ENCODE measurements at places on chromosomes 12 and 14.
A peak's percentile ranks its signal among the peaks of the same experiment; 100 is the strongest.

DNA sequence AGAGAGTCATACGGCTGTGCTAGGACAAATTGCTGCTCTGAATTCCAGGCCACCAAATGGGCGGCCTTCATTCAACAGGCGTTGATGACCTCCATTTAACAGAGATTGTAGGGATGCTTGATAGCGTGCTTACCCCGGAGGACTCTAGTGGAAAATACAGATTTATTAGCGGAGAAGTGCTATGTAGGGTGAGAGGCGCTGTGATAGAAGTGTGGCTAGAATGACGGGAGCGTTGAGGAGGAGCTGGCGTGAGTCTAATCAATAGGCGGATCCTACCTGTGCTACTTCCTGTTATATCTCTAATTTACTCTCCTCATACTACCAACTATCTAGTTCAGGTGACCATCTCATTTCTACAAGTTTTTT, 668 bp downstream of the MRPS35 start:
- no peak for DNase-seq

- no peak for DNase-seq
Measured at GRCh38 chr14:59632381-59632780, 55.8 kb upstream of the CCDC175 start.

DNA sequence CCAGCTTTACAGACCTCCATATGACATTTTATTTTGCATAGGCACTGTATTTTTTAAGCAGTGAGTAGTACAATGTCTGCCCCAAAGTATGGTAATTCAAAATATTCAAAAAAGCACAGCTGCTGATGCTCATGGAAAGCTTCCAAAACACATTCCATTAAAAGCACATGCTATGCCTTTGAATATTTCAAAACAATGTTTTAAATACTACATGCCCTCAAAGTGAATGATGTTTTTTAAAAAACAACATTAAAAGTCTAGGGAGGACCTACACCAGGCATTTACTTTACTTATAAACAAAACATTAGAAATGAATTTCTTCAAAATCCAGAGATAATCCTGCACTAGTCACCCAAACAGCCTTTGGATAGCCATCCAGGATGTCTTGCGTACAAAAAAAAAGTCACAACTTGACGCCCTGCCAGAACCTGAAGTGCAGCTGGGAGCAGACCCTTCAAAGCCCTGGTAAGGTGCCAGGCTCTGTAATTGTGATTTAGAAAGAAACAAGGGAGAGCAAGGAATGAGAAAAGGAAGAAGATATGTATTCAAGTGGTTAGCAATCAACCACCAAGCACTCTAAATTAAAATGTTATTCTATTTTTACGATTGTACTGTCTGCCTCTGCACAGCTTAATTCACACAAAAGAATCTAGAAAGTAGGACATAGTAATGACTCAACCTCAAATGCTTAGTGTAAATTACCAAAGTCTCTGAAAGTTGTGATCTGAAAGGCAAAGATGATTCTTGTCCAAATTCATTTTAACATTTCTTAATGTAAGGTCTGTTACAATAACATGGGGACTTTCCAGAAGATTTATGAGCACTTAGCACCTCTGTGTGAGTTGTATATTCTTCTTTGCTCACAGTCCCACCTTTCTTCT, 31.9 kb downstream of the CEP83 start:
- peak; percentile 84 for DNase-seq

DNA sequence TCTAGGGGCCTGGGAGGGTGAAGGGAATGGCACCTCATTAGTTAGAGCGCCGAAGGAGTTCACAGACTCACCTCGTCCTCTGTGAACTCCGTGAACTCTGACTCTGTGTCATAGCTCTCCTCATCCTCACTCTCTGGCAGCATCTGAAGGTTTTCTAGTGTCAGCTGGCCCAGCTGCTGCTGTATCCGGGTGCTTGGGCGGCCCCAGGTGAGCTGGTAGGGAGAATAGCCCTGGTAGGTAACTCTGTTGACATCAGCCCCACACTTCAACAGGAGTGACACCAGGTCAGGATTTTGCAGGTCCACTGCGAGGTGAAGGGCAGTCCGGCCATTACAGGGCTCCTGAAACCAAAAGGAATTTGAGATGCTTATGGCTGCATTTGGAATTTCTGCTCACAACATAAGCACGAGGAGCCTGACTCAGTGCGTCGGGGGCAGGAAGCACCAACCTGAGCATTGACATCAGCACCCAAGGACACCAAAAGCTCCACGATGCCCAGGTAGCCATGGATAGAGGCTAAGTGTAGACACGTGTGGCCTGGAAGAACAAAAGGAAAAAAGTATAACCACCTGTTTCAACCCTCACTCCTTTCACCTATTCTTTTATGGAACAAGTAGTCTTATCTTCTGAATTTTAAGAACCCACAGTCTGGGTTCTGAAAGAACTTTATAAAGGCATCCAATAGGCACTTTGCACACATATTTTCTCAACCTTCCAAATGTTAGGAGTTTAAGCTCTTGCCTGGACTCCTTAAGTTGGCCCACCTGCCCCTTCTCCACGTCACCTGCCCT, 2.0 kb downstream of the NFKBIA start:
- DNase-seq, result no peak

- no peak for DNase-seq
Measured at GRCh38 chr14:51298895-51299294, 58.8 kb downstream of the TMX1 start.

Data from fibroblast of gingiva (primary cell).